ENCODE measurements at places on chromosomes 6 and 20.

GRCh38 chr6:28817808-28818145, 106.0 kb downstream of the TRIM27 start:
- no peak for DNase-seq

DNA sequence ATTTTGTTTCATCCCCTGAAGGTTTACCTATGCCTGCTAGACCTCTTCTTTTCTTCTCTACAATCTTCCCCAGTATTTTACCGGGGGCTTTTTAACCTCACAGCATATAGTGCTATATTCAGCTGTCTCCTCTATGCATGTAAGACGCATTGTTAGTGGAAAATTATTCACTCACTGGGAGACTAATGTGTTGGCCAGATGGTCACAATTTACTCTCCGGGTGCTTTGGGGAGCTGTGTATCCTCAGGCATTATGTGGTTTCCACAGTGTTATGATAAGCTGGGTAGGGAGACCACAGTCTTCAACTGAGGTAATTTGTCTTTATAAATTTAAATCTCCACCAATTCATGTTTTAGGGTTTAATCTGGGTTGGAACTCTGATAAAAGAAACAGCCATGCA, 553.8 kb upstream of the PTCHD4 start:
- no peak for DNase-seq

- DNase-seq, result no peak
Observed at GRCh38 chr20:51388756-51389542, 153.6 kb downstream of the NFATC2 start.

- no peak for DNase-seq
Observed at GRCh38 chr6:50837589-50838445, 19.1 kb downstream of the TFAP2B start.

GRCh38 chr6:160014869-160015182, 45.9 kb downstream of the IGF2R start:
- no peak for DNase-seq

- no peak for DNase-seq
Observed at GRCh38 chr20:1394686-1395085, 1.8 kb upstream of the FKBP1A start.

DNA sequence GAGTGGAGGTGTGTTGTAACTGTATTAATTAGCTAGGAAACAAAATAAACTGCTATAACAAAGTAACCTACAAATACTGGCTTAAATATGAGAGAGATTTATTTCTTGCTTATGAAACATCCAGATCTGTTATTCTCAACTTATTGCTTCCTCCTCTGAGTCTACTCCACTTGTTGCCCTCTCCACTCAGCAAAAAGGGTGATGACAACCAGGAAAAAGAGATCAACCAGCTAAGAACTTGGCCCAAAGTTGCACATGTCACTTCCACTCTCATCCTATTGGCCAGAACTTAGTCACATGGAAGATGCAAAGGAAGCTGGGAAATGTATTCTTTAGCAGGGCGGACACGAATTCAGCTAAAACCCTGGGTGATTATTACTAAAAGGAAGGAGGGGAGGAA, 5.2 kb upstream of the TP53RK start:
- no peak for DNase-seq

GRCh38 chr20:50163570-50164317, 10.2 kb upstream of the PEDS1 start:
- DNase-seq, result no peak

GRCh38 chr6:112149719-112150263, 62.4 kb downstream of the FAM229B start:
- no peak for DNase-seq

DNA sequence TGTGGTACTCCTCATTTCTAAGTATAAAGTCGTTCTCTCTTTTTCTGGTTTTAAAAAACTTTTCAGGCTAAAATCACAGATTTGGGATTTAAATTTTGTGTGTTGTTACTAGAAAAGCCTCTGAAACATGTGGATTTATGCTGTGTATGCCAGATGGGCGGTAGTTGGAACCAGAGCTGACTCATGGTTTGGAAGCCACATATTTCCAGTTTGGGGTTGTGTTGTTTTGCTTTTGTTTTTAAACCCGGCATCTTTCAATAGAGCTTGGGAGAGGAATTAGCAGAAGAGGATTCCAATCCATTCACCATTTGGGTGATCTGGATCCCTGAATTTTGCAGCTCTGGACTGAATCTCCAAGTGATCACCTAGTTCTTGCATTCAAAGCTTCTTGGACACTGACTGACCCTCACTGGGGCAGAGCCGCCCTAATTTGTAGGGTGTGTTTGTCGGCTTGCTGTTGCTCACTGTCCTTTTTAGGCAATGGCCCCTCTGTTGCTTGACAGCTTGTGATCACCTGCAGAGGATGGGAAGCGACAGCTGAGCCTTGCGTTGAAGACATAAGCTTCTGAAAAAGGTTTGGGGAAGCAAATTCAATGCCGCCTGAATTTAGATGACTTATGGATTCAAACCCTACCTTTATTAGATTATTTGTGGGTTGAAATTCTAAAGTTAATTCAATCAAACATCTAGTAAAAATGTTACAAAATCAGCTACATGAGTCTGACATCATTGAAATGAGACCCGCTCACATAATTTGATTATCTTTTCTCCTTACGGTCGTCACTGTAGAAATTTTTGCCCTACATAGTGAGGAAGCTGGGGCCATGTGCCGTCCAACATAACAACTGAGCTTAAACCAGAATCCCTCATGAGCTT, 79.9 kb upstream of the CD83 start:
- DNase-seq, result no peak

DNA sequence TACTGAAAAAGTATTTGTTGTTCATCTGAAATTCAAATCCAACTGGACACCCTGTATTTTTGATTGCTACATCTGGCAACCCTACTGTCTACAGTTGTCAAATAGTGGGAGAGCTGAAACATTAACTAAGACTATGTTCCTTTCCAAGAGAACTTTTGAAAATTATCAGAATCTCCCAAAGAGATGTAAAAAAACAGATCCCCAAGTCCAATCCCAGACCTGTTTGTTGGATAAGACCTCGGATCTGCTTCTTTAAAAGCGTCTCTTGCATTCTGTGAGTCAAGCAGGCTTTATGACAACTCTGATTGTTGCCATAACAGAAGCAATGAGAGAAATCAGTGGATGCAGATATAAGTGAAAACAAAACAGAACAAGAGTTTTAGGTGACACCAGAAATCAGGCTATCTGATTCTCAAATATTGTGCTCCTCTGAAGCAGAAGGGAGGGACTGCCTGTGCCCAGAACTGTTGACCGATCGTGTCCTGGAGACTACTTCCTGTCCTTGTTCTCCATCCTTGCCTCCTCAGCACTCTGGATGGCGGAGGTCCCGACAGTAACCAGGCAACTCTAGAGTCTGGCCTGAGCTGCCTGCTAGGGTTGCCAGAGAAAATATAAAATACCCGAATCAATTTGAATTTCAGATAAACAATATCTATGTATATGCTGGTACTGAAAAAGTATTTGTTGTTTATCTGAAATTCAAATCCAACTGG, 853.8 kb downstream of the MAFB start:
- DNase-seq, result no peak

DNA sequence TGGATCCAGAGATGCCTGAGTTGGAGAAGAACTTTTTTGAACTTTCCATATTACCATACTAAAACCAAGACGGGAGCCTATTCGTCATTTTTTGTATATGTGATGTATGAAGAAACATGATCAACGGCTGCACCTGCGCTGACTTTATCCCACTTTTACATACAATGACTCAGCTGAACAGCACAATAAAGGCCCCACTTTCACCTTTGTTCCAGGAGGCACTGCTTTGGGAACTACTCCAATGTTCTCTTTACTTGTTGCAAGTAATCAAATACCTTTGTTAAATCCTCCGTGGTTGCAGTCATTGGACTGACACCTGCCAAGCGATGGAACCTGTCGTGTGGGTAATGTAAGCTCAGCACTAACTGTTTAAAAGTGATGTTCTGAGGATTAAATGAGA, 17.3 kb upstream of the BTN3A2 start:
- DNase-seq, result no peak

DNA sequence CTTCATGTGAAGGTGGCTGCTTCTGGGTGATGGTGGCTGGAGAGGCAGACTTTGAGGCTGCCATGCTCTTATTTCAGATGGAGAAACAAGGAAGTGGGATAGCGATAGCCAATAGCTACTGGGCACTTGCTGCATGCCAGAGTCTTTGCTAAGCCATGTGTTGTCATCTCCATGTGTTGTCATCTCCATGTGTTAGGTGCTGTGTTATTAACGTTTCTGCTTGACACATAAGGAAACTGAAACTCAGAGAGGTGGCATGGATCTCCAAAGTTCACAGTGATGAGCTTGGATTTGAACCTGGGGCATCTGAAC, 16.9 kb downstream of the KIAA1755 start:
- DNase-seq, result no peak

- no peak for DNase-seq
Observed at GRCh38 chr20:24676353-24676977, 207.0 kb downstream of the SYNDIG1 start.

- DNase-seq, result no peak
Observed at GRCh38 chr6:20160541-20161283, 51.6 kb downstream of the MBOAT1 start.

GRCh38 chr20:49029203-49029602, 16.9 kb upstream of the CSE1L start:
- DNase-seq, result no peak

DNA sequence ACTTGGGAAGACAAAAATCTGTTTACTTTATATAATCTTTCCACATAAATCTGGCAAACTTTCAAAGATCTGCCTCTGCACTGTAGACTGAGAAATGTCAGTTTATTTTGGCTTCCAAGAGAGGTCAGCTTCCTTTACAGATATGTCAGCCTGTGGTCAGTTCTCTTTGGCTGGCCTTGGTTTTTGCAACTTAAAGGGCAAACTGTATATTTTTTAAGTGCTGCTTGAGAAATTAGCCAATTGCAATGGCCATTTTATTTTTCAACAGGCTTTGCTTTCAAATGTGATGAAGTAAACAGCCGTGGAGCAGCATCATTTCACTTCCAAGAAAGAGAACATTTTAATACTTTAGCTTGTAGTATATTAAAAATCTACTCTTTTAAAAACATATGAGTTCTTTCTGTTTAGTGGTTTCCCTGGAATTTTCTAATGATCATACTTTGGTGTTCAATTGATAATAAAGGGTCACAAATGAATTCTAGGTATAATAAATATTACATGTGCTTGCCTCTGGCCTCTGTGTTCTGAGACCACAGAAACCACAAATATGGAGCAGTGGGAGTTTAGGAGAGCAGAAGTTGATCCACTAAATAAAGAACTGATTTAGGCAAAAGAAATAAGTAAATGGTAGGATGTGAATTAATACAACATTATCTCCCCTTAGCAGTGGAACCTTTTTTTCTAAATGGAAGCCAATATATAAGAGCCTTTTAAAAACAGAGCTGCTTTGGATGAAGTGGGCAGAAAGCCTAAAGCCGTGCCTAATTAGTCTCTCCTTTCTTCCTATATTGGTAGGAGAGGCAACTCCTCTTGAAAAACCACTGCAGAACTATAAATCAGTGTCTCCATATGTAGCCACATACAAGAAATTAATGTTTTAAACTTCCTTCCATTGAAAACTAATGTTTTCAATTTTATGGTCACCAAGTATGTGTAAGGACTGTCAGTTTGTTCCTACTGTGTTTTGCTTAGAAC, 16.2 kb downstream of the ADGRB3 start:
- DNase-seq, result no peak

- no peak for DNase-seq
Observed at GRCh38 chr6:53432318-53433161, 83.8 kb upstream of the ELOVL5 start.

- DNase-seq, result no peak
Observed at GRCh38 chr6:153989989-153990388, 49.1 kb upstream of the OPRM1 start.

DNA sequence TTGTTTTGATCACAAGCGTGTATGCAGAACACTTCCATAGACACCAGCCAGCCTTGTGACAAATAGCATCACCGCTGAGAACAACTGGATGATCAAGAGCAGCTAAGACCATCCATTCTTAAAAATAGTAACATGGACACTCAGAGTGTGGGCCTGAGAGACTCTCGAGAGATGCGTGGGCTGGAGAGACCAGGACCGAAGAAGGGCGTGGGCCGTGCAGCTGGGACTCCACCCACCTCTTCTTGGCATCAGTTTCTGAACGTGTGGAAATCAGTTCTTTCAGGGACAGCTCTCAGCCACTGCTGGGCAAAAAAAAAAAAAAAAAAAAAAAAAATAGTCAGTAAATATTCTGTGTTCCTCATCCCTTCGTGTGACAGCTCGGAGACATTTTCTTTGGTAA, 314.5 kb upstream of the CDH4 start:
- no peak for DNase-seq

GRCh38 chr20:36384022-36384619, 78.0 kb downstream of the DLGAP4 start:
- peak; percentile 80 for DNase-seq

- peak; percentile 57 for DNase-seq
Observed at GRCh38 chr6:43717822-43718221, 30.2 kb upstream of the MRPS18A start.

DNA sequence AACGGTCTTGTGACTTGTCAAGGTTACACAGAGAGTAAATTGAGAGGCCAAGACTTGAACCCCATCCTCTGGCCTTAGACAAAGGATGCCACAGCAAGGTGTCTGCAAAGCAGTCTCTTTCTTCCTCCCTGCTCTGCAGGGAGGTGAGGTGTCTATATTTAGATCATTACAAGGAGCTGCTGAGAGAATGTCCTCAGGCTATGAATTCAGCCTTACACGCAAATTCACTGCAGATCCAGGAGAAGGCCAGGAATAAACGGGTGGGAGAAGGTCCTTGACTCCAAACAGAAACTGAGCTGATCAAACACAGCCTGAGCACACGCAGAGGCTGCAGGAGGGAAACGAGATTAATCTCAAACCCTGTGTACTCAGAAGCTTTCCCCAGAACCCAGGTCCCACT, 48.6 kb upstream of the PTPRT start:
- DNase-seq, result no peak

GRCh38 chr6:81694207-81694606, 58.3 kb downstream of the TENT5A start:
- DNase-seq, result no peak

DNA sequence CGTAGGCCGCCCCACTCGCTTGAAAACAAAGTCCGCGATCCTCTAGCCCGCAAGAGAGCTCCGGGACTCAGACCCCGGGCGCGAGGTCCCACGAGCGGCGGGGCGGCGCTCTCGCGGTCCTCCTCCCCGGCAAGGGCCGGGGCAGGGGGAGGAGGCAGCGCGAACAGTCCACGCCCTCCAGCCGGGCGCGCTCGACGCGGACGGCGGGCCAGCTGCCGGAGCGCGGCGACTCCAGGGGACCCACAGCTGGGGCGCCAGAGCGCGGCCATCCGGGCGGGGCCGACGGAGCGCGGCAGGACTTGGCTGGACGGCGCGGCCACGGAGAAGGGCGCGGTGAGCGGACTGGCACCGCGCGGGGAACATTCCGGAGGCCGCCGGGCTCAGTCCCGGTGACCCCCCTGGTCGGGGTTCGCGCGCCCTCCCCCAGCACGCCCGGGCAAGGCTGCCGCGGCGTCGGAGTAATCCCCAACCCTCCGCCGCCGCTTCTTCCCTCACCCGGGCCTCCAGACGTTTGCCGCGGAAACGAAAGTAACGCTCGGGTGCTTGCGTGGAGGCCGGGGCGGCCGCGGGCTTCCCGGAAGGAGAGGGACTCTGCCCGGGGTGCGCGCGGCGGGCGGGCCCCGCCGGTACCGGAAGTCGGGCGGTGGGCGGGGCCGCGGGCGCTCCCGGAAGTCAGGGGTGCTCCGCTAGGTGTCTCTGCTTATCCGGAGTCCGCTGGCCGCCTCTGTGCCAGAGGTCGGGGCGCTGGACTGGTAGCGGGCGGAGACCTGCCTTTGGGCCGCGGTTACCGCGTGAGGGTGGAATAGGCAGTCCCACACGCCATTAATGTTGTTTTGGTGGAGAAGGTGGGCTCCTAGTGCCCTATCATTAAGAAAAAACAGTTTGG, at the start of gene RIPK1:
TSS of gene RIPK1 (plus strand) at position 166 of the 886 bp plus-strand sequence. CDS start 8,330 bp downstream, outside the sequence.
- DNase-seq, result peak; percentile 95

Measured in posterior cingulate gyrus (tissue), 11 donors.